ENCODE measurements at places on chromosomes 7 and 10.

- no peak for DNase-seq
Observed at GRCh38 chr7:87204933-87205332, 14.6 kb downstream of the TMEM243 start.

DNA sequence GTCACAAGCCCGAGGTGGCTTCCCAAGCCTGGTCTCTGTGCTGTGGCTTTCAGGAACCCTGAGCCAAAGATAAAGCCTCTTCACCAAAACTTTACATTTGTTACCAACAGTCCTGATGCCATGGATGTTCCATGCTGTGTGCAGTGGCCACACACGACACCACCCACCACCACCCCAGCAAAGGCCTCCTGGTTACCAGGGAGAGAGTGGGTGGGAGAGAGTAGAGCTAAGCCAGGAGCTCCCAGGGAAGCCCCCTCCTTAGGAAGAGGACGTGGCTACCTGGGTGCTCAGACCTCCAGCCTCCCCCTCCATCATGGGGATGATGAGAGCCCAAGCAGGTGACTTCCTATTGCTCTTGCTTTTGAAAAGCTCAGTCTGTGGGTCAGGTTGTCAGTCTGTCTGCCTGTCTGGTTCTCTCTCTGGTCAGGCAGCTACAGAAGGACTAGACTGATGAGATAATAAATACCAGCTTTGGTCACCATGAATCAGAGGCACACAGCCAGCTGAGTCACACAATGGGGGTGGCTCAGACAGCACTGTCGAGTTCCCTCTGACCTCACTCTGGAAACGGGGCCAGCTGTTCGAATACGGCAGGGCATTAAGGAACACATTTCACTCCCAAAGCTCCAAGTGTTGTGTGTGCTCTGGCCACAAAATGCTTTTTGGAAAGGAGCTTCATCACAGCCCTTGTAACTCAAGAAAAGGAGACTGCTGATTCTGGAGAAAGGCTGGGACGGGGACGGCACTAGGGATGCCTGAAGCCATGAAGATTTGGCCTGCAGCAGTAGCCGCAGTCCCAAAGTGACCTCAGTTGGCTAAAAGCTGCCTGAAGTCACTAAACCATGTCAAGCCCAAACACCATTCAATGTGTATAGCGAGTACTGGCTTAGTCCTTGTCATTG lies 166.0 kb downstream of the FANK1 start:
- no peak for DNase-seq

DNA sequence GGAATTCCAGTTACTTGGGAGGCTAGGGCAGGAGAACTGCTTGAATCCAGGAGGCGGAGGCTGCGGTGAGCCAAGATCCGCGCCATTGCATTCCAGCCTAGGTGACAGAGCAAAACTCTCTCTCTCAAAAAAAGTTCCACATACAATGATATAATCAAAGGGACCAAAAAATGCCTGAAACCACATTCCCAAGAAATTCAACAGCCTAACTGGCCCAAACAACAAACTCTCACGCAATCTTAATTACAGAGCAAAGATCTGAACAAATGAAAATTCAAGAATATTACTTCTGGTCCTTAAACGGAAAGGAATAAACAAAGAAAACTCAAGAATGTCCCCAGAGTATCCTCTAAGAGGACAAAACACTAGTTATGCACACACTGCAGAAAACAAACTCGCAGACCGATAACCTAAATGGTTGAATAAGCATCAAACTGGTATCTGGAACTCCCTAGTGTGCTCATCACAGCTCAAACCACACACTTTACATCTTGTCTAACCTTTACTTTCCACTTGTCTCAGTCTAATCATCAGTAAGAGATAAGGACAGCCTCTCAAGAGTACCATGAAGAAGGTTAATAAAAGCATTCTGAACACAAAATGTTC lies 3.7 kb downstream of the OGA start:
- no peak for DNase-seq

GRCh38 chr10:71621231-71622153 lies 98.1 kb downstream of the C10orf105 start:
- DNase-seq = no peak

DNA sequence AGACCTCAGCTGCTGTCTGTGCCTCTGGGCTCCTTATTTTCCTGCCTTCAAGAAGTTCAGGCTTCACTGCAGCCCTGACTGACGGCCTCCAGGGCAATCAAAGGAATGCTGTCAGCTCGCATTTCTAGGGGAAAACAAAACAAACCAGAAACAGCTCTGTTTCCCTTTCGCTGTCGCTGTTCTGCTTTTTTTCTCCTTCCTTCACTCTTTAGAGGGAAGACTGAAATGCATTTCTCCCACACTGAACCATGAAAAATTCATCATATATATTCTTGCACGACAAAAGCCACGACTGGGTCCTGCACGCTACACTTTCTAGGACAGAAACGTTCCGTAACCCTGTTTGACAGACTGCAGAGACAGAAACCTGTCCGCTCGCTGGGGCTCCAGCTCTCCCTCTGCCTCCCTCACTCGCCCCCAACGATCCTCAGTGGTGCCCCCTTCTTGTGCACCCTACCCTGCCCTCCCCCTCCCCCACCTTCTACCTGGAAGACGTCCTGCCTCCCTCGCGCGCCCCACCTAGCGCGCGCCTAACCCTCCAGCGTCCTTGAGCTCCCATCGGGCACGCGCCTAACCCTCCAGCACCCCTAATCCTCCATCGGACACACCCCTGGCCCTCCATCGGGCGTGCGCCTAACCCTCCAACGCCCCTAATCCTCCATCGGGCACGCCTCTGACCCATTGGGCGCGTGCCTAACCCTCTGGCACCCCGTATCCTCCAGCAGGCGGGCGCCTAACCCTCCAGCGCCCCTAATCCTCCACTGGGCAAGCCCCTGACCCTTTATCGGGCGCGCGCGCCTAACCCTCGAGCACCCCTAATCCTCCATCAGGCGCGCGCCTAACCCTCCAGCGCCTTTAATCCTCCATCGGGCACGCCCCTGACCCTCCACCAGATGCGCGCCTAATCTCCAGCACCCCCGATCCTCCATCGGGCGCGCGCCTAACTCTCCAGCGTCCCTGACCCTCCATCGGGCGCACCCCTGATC lies 37.1 kb downstream of the SVOPL start:
- no peak for DNase-seq

- no peak for DNase-seq
Observed at GRCh38 chr7:39248692-39249090, 271.0 kb downstream of the POU6F2 start.

GRCh38 chr7:70589590-70589989 lies 542.4 kb upstream of the GALNT17 start:
- DNase-seq = no peak

GRCh38 chr10:100174699-100175677 lies 10.8 kb downstream of the ERLIN1 start:
- DNase-seq = no peak

DNA sequence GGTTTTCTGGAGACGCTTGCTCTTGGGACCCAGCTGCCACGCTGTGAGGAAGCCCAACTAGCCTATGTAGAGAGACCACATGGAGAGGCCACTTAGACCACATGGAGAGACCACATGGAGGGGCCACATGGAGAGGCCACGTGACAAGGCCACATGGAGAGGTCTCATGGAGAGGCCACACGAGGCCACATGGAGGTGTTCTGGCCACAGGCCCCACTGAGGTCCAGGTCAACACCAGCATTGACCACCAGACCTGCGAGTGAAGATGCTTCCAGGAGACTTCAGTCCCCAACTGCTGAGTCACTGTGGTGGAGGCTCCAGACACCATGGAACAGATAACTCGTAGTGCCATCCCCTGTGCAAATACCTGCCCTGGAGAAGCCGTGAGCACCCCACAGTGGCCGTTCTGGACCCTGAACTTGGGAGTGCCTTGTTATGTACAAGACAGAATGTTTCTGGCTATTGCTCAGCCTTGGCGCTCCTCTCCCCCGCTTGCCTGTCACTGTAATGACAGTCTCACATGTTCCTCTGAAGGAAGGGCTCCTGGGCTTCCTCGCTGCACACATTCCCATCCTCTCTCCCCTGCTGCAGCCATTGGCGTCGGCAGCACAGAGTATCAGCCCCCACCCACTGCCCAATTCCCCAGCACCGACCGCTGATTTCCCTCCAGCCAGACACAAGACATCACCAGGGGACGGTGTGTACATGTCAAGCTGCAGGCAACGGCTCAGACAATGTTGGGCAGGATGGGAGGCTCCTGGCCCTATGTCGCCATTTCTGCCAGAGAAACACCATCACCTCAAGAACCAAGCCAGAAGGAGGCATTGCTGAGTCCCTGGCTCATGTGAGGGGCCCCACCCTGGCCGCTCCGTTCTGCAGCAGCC lies 49.0 kb upstream of the TNRC18 start:
- DNase-seq = no peak

- DNase-seq = no peak
Observed at GRCh38 chr10:34587002-34587679, 228.0 kb downstream of the PARD3 start.

DNA sequence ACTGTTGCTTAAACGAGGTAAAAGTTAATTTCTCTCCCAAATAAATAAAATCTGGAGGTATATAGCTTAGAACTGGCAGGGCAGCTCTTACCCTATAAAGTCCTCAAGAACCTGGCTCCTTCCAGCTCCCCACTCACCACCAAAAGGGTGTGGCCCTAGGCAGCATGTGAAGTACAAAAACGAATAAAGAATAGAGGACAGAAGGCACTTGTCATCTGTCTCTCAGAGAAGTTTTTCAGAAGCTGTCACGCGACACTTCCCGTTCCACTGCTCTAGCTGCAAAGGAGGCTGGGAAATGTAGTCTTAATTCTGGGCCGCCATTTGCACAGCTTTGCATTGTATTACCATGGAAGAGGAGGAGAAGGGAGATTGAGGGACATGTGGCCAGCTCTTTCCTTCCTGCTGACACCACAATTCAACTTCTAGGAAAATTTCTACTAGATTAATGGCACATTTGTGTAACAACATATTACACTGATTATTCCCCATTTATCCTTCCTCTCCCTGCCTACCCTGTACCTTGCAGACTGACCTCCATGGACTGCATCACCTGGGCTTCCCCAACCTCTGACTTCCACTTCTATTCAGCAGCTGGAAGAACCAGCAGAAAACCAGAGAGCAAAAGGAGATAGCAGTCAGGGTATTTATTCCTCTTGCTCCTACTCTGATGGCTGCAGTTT lies 62.2 kb downstream of the CCDC71L start:
- DNase-seq = peak; percentile 40

- DNase-seq = no peak
Observed at GRCh38 chr7:24685708-24686107, 71.6 kb downstream of the GSDME start.

GRCh38 chr7:30657131-30657530 lies 25.1 kb downstream of the CRHR2 start:
- no peak for DNase-seq

Measured in stimulated activated CD4-positive, alpha-beta T cell treated with anti-CD3 and anti-CD28 coated beads, Interleukin-15, amount 100 ng/mL, for 48 hours (primary cell).